ELR (cell line): ENCODE measurements at places on chromosomes 1 and 21.

DNA sequence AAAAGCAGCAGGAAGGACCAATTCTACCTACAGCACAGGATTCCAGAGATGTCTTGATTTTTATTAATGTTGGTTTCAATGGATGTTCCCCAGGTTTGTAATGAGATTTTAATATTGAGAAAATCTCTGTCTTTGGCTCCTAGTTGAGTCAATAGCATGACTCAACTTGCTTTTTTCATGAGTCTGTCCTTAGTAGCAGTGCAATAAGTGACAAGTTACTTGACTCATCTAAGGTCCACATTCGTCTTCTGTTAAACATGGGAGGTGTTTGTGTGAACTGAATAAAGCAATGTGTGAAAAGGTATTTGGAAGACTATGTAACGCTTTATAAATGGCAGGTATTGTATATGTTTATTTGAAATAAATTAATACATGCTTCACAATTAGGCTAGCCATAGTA, 645.0 kb upstream of the PTBP2 start:
- DNase-seq = peak; percentile 31

- DNase-seq = peak; percentile 55
These were observed 62.6 kb upstream of the CD1D start for GRCh38 chr1:158117854-158118704.

- DNase-seq = peak; percentile 14
These were observed 235.8 kb upstream of the C1orf105 start for GRCh38 chr1:172184506-172185191.

DNA sequence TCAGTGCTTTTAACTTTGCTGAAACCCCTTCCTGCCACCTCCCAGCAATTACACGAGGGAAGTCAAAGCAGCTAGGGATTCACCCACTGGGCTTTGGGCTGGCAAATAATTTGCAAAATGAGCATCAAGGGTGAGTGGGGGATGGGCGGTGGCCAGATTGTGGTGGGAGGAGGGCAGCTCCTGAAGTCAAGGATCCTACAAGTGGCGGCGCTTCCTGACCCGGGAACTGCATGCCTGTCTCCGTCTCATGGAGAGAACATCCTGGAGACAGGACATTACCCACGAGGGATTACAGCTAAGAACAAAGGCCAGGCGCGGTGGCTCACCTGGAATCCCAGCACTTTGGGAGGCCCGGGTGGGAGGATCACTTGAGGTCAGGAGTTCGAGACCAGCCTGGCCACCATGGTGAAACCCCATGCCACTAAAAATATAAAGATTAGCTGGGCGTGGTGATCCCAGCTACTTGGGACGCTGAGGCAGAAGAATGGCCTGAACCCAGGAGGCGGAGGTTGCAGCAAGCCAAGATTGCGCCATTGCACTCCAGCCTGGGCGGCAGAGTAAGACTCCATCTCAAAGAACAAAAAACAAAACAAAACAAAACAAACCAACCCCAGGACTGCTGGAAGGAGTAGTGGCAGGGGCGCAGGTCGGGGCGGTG, 12.9 kb downstream of the TTC34 start:
- DNase-seq = no peak

DNA sequence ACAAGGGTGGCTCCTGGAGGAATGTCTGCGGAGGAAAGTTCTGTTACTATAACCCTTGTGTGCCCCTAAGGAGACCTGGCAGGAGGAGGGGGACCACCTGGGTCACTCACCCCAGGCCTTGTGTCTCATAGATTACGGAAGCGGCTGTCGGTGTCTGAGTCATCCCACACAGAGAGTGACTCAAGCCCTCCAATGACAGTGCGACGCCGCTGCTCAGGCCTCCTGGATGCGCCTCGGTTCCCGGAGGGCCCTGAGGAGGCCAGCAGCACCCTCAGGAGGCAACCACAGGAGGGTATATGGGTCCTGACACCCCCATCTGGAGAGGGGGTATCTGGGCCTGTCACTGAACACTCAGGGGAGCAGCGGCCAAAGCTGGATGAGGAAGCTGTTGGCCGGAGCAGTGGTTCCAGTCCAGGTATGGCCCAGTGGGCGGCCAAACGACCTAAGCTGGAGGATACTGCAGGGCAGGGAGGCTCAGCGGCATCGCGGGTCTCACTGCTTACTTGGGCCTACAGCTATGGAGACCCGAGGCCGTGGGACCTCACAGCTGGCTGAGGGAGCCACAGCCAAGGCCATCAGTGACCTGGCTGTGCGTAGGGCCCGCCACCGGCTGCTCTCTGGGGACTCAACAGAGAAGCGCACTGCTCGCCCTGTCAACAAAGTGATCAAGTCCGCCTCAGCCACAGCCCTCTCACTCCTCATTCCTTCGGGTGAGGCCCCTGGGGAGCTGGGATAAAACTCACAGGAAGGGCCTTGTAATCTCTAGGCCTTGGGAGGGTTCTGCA, 101.4 kb downstream of the PIK3R3 start:
- peak; percentile 75 for DNase-seq
